ENCODE measurements at places on chromosomes 11 and 22.

- no peak for DNase-seq
Observed at GRCh38 chr11:72924568-72925190, 110.5 kb downstream of the ATG16L2 start.

DNA sequence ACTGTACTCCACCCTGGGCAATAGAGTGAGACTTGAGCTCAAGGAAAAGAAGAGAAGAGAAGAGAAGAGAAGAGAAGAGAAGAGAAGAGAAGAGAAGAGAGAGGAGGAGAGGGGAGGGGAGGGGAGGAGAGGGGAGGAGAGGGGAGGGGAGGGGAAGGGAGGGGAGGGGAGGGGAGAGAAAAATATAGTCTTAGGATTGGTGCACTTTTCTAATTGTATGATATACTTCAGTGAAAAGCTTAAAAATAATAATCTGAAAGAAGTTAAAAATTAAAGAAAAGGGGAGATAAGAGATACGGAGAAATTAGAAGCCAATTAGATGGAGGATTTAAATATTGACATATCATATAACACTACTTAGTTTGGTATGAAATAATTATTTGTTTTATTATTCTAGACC is 19.3 kb downstream of the OR52A5 start:
- DNase-seq, result no peak

DNA sequence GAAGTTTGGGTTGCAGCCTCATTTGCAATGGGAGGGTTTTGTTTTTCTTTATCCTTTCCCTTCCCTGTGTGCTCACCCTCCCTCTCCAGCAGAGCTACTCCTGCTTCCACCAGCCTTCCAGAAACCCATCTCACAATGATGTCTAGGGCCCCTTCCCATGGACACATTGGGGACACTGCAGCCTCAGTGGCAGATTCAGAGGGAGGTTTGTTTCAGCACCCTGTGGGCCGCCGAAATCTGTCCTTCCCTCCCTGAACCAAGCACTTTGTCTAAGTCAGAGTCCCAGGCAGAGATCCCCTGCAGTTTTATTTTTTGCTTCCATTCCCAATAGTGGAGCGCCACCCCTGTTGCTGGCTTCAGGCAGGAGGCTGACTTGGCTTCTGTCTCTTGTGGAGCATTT is 8.6 kb upstream of the SYNGR1 start:
- no peak for DNase-seq

DNA sequence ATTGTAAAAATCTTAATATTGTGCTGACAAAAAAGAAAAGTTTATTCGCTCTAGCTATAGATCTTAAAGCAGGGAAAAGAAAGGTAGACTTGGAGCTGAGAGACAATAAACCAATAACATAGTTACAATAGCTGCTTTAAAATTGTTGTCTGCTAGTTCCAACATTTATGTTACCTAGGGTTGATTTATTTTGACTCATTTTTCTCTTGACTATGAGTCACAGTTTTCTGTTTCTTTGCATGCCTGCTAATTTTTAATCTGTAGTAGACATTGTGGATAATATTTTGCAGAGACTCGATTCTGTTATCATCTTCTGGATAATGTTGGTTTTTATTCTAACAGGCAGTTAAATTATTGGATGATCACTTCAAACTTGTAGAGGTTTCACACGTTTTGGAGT is 83.1 kb upstream of the TRPC6 start:
- DNase-seq, result no peak

GRCh38 chr22:35397095-35397904 is 2.6 kb upstream of the MCM5 start:
- no peak for DNase-seq

DNA sequence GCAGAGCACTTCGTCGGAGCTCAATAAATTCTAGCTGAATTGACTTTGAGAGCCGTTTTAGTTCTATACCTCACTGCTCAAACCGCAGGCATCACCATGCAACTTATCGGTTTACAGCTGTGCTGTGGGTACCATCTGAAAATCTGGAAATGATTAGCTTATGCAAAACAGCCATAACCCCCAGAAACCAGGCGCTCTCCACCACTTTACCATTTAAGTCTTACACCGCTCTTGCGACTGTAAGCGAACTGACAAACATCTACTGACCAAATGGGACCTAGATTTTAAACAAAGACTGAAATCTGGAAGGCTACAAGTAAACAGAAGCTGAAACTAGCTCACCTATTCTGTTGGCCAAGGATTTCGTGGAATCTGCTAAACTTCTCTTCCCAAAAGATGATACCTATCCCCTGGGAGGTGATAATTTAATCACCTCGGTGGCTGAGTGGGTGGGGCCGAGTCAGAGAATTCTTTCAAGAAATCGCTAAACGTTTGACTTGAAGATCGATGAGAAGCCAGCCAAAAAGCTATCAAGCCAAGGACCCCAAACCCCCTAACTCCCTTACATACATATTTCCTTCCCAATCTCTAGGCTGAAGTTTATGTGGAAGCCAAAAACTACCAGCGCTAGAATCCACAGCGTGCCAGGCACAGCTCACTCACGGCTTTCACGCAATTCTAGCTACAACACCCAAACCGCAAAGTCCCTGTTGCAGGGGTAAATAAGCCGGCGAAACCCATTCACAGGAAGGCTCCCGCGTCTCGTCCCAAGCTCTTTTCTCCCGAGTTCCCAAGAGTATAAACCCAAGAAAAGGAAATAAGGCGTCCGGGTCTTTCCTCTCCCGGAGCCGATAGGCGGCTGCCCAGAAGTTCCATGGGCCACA is 644 bp downstream of the SPTY2D1 start:
- DNase-seq, result no peak

GRCh38 chr11:95299078-95299679 is 68.2 kb upstream of the SESN3 start:
- peak; percentile 53 for DNase-seq

GRCh38 chr22:22349455-22349836 is 104.9 kb downstream of the VPREB1 start:
- DNase-seq, result no peak

GRCh38 chr11:33713151-33713855 is 12.7 kb upstream of the C11orf91 start:
- DNase-seq, result no peak

- DNase-seq, result no peak
Observed at GRCh38 chr22:47446821-47447810, 684.7 kb downstream of the TBC1D22A start.

All from NCI-H1417 (cell line).